Spinal cord (tissue), 10 donors: ENCODE measurements at places on chromosomes 5 and 9. TPM values are rescaled to one million over a fixed set of nuclear protein-coding genes. Genes with fewer than 3 reads are reported as not detected.

Gene MZB1
- 0.17 TPM for total RNA-seq

DNA sequence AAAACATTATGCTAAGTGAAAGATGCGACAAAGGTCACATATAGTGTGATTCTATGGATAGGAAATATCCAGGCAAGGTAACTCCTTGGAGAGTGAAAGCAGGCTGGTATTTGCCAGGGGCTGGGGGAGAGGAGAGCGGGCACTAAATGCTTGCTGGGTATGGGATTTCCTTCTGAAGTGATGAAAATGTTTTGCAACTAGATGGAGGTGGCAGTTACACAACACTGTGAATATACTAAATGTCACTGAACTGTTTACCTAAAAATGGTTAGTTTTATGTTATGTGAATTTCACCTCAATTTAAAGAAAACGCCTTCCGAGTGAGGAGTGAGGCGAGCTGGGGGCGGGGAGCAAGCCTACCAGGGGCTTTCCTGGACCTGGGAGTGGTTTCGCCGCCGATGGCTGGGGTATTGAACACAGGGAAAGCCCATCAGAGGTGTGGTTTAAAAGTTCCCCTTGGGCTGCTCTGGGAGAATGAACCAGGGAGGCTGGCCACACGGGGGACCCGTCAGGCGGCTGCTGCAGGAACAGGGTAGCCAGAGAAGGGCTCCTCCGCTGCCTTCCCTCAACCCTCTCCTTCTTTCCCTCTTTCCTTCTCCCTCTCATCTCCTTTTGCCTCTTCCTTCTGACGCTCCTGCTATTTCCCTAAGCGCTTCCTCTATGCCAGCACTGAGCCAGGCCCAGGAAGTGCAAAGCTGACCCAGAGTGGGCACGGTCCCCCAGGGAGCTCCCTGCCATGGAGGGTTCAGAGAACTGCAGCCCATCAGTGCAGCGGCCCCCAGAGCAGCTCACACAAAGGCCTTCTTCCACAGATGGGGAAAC is 4.9 kb downstream of the AKNA start:
- DNase-seq: no peak

Gene ELOVL7
- 20.5 TPM for total RNA-seq

DNA sequence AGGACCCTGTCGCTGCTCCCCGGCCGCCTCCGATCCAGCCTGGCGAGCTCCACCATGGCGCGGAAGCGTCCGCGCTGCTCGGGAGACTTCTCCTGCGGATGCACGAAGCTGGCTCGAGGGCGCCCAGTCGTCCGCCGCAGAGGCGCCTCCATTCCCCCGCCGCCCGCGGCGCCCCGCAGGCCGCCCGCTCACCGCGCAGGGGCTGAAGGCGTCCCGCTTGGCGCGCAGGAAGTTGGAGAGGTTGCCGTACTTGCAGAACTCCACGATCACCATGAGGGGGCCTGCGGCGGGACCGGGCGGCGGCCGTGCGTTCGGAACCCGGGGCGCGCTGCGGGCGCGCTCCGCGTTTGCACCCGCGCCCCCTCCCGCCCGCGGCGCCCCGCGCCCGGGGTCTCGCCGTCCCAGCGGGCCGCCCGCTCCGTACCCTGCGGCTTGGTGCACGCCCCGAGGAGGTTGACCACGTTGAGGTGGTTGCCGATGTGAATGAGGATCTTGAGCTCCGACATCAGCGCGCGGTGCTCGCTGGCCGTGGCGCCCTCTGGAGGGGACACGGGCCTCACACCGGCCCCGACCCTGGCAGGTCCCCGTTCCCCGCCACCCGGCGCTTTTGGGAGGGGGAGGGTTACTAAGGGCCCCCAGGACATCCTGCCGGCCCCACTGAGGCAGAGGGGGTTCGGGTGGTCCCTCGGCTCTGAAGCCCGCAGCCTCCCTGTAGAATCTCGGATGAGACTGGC is 27.7 kb upstream of the SCGB3A1 start:
- DNase-seq: peak; percentile 9

DNA sequence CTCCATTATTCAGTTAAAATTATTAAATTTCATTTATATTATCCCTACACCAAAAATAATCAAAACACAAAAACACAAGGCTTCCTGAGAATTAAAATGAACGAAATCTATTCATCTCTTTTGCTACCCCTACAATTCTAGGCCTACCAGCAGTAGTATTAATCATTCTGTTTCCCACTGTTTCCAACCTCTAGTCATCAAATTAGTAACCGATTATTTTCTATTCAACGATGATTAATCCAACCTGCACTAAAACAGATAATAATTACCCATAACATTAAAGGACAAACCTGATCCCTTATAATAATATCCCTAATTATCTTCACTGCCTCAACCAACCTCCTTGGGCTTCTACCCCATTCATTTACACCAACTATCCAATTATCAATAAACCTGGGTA is 86.0 kb downstream of the INSL6 start:
- DNase-seq: no peak

GRCh38 chr5:9523090-9523823 is 22.6 kb downstream of the SEMA5A start:
- DNase-seq: no peak

DNA sequence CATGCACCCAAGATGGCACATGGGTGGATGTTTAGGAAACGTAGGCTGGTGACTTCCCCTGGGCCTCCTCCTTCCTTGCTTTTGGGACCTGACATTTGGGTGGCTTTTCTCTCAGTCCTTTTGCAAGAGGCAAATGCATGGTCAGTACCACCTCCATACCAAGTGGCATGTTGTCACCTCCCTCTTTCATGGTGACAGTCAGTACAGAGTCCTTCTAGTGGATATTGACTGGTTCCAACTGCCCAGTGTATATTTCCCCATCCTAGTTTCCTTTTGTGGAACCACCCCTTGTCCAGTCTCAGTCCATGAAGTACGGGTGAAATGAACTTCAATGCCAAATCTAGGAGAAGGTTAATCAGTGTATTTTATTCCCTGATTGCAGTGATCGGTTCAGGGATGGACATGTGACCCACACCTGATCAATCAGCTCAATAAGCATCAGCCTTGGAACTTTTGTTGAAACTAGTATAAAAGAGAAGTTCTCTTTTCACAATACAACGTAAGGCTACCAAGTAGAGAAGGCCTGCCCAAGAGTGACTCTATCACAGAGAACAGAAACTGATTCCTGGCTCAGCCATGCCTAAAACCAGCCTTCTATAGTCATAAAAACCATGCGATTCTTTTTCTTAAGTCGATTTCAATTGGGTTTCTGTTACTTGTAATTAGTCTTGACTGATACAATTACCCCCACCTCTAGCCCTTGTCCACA is 143.4 kb upstream of the KLF9 start:
- DNase-seq: no peak

Gene TAF1L
- 0.10 TPM for total RNA-seq

GRCh38 chr5:154044581-154044980 is 5.8 kb downstream of the MFAP3 start:
- DNase-seq: no peak

- no peak for DNase-seq
These were observed 76.1 kb downstream of the RANBP17 start for GRCh38 chr5:170937914-170938313.

- DNase-seq: no peak
These were observed 95.8 kb upstream of the KLF9 start for GRCh38 chr9:70510157-70510770.

Gene ADAMTS2
- 25.7 TPM for total RNA-seq

Gene FOXD4L4
- total RNA-seq: 0.22 TPM

GRCh38 chr5:23893561-23893960 is 386.2 kb downstream of the PRDM9 start:
- no peak for DNase-seq

- peak; percentile 11 for DNase-seq
These were observed 583.9 kb downstream of the SEMA5A start for GRCh38 chr5:8961956-8962355.

DNA sequence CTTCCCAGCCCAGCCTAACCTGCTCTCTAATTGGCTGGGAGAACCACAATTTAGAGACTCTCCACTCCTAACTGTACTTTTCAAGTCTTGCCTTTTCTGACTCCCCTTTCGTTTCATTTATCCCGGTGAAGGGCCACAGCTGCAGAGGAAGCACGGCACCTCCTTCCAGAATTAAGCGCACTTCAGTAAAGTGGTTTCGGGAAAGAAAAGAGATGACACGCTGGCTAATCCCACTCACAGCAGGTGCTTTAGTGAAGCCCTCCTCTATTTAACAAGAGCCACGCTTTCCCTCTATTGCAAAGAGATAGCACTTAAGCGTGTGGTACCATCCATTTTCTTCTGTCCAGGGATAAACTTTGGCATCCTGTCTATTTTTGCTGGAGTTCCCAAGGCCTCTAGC is 4.8 kb downstream of the DNAH5 start:
- no peak for DNase-seq

DNA sequence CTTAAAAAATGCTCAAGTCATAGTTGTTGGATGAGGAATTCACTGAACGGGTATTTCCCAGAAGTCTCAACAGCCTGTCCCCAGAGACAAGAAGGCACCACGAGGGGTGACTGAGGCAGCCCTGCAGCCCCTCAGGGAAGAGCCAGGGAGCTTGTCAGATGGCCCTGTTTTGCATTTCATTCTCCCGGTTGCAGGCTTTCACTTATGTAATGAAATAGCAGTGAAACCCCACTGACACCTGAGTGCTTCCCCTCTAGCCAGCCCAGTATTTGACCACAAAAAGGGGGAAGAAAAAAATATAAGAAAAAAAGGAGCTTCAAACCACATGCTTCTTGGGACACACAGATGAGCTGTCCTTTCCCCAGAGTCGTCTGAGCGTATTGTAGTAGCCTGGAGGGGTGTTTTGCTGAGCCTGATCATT is 75.3 kb upstream of the IL12B start:
- no peak for DNase-seq

Gene DMRTA1
- total RNA-seq: 0.99 TPM

- no peak for DNase-seq
These were observed 147.5 kb upstream of the FGF10 start for GRCh38 chr5:44536650-44537260.

Gene PCAT7
- not detected for total RNA-seq

Gene CNTNAP3B
- total RNA-seq: 44.6 TPM

DNA sequence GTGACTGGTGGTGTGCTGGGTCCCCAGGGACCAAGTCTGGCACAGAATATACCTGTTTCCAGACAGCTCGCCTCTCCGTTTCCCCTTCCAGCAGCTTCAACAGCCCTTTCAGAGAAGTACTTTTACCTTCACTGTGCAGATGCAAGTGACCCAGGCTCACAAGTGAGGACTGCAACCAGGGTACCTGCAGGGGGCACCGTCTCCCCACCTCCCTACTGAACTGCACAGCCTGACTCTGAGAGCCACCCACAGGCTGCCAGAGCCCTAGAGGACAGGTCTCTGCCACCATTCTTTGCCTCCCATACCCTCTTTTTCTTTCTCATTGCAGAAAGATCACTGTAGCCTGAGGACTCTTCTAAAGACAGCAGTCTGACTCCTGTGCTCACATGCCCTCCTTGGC is 15.4 kb downstream of the IL9 start:
- no peak for DNase-seq

DNA sequence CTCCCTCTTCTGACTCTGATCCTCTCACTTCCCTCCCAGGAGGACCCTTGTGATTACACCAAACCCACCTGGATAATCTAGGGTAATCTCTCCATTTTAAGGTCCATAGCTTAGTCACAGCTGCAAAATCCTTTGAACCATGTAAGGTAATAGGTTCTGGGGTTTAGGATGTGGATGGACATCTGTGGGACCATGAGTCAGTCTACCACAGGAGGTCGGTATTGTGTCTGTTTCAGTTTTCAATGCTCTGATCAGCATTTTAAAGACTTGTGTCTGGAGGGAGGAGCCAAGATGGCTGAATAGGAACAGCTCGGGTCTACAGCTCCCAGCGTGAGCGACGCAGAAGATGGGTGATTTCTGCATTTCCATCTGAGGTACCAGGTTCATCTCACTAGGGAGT is 112.6 kb downstream of the CAVIN4 start:
- DNase-seq: no peak

DNA sequence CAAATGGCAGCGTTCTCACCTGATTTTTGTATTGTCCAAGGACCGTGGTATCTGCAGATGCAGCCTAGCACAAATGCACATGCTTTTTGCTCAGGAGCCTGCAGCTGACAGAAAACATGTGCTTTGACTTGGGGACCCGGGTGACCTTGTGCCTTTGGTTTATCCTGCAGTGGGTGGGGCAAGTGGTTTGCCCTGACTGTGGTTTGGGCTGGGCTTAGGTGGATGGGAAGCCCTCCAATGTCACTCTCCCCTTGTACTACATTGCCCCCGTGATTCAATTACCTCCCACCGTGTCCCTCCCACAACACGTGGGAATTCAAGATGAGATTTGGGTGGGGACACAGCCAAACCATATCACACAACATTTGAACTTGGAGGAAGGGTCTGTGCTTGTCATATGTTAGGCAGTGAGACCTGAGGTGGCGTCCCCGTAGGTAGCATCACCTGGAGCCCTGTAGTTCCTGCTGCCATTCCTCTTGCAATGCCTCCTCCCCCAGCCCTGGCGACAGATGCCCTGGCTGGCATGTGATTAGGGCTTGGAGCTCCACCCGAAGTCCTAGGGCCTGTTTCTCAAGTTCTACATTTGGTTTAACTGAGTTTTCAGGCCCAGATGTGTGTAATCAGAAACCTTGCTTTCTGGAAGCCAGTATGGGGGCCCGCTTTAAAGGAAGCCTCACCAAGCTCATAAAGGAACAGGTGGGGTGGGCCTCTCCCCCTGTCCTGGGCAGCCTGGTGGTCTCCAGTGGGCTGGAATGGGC is 2.1 kb downstream of the ANKRD33B start:
- no peak for DNase-seq

Gene JADE2
- 9.1 TPM for total RNA-seq

DNA sequence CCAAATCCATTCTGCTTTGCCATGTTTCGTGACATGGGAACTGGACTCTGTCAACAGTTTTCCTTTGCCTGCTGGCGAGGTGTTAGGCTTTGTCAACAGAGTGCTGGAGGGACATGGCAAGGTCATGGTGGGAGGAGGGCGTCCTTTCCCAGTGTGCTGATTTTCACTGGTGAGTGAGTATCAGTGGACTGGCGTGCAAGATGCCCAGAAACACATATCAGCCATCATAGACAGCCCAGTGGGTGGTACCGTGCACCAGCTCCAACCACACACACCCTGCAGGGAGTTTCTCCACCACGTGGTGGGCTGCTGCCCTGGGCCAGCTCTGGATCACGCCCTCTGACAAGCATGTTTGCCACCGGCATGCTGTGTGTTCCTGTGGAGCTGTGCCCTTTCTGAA is 50.0 kb upstream of the ABL1 start:
- DNase-seq: no peak

Gene CDHR2
- total RNA-seq: 0.20 TPM

DNA sequence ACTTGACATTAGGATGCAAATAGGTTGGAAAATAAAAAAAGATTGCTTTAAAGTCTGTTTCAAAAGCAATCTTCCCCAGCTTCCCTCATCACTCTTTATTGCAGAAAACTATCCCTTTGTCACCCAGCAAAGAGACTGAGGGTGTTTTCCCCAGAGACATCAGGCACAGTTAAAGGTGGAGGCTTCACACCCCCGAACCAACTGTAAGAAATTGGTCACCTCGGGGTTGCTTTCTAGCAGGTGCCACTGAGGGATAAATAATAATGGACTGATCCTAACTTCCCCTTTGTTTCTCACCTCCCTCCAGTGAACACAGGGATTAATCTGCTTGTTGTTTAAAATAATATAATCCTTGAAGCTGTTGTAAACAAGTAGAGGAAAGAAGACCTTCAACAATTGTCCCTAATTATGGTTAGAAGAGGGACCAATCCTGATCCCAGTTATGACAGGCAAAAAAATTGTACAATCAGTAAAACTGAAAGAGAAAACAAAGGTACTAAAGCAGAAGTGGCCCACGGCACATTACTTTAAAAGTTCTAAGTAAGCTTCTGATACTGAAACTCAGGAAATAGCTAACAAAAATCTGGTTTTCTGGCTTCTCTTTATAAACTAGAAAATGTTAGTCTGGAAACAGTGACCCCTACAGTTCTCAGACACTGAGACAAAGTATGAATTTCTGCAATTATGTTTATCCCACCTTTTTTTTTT is 6.6 kb upstream of the PCSK1 start:
- no peak for DNase-seq

GRCh38 chr9:33153001-33153400 is 14.1 kb downstream of the B4GALT1 start:
- no peak for DNase-seq
